Stimulated activated CD4-positive, alpha-beta T cell treated with anti-CD3 and anti-CD28 coated beads, TNF-alpha, amount 100 ng/mL, for 48 hours (primary cell): ENCODE measurements at places on chromosomes 5 and 9.

- no peak for DNase-seq
Measured at GRCh38 chr5:31382051-31382878, 149.6 kb downstream of the DROSHA start.

DNA sequence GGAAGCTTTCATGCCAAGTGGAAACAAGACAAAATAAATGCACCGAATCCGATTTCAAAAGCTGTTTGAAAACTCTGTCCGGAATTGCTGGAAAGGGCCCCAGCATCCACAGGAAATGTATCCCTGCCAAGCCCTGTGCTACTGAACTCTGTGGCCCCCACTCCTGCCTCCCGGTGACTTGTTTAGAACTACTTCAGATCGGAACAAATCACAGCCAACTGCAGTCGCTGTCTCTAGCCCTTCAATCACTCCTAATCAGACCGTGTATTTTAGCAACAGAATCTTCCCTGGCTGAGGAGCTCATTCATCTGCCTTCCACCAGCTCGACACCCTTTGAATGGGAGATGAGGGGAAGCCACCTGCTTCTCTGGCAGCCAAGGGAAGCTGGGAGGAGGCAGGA is 94.1 kb downstream of the KCNIP1 start:
- DNase-seq: no peak

GRCh38 chr9:20212806-20213205 is 409.5 kb downstream of the MLLT3 start:
- DNase-seq: no peak

GRCh38 chr9:90034071-90034470 is 429.3 kb downstream of the GADD45G start:
- DNase-seq: no peak

- DNase-seq: no peak
Measured at GRCh38 chr5:168531987-168532864, 3.1 kb downstream of the FBLL1 start.

DNA sequence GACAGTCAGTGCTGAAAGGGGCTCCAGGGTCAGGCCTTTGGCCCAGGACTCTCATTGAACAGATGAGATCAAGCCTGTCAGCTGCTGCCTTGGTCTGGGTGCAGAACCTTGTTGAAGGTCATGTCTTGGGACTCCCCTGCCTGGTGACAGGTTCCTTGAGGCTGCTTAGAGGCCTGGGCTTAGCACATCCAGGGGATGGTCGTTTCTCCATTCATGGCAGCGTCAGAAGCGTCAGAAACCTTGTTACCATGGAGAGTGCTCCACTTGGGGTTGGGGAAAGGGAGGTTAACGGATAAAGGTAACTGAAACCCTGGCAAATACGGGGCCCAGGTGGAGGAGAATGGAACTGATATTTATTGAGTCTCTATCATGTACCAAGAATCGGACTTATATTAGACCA is 8.8 kb downstream of the ARPC5L start:
- DNase-seq: no peak

DNA sequence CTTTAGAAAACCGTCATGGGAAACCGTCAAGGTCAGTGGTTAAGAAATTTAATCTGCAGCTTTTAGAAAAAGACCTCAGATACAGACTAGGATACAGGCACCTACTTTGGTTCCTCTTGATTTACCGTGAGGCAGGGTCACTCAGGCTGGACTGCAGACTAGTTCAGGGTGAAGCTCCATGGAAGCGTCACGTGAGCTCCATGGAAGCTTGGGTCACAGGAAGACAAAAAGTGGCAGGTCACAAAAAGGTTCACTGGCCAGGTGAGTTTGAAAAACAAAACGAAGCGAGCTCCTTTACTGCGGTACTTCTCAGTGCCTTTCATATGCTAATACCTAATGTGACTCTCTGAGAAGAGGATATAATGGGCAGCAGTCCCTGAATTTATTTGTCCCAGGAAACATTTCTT is 43.0 kb downstream of the PRRC2B start:
- no peak for DNase-seq

DNA sequence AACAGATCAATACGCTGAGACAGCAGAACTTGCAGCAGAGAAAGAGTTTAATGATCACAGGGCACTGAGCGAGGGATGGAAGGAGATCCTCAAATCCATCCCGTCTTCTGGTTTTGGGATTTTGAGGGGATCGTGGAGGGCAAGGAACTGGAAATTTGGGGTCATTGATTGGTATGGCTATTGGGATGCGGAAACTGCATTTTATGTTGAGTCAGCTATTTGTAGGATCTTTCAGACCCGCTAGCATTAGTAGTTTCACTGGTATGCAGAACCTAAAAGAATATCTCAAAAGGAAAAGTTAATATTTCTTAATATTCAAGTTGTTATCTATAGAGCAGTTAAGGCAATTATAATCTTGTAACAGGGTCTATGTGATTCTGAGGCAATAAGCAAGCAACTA is 771.7 kb upstream of the CTNND2 start:
- DNase-seq: no peak

GRCh38 chr5:10586008-10586407 is 22.1 kb downstream of the ANKRD33B start:
- no peak for DNase-seq

GRCh38 chr5:171175746-171176145 is 133.3 kb upstream of the TLX3 start:
- no peak for DNase-seq

- DNase-seq: no peak
Measured at GRCh38 chr9:131180454-131180853, 55.1 kb downstream of the NUP214 start.

DNA sequence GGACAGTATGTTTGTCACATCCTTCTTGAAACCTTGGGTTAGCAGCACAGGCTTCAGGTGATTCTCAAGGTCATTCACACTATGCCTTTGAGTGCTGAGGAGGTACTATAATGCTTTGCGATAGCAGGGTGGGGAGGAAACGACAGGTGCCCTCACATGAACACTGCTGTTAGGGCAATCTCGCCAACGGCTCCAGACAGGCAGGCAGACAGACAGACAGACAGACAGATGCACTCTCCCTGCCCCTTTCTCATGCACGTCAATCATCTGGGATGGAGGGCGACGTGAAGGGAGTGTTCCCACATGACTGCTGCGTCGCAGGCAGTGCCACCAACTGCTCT is 82.9 kb downstream of the RAPGEF1 start:
- DNase-seq: no peak

DNA sequence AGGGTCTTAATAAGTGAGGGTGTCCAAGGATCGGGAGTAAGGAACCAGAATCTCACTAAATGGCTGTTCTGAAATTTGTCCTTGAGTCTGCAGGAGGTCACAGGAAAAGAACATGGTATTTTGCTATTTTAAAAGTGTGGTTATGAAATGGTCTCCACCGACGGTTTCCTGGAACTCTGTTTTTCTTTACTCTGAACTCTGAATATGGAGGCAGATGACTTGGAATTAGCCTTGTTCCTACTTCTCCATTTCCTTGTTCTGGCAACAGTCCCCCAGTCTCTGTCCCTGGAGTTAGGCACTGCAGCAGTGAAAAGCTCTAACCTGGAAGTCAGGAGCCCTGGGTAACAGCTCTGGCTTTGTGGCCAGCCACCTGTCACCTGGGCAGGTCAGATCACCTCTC is 46.6 kb upstream of the C5orf58 start:
- no peak for DNase-seq
